ENCODE measurements at places on chromosomes 16 and 17.

- DNase-seq, result no peak
These were observed 46.9 kb downstream of the ACSM1 start for GRCh38 chr16:20650400-20651166.

DNA sequence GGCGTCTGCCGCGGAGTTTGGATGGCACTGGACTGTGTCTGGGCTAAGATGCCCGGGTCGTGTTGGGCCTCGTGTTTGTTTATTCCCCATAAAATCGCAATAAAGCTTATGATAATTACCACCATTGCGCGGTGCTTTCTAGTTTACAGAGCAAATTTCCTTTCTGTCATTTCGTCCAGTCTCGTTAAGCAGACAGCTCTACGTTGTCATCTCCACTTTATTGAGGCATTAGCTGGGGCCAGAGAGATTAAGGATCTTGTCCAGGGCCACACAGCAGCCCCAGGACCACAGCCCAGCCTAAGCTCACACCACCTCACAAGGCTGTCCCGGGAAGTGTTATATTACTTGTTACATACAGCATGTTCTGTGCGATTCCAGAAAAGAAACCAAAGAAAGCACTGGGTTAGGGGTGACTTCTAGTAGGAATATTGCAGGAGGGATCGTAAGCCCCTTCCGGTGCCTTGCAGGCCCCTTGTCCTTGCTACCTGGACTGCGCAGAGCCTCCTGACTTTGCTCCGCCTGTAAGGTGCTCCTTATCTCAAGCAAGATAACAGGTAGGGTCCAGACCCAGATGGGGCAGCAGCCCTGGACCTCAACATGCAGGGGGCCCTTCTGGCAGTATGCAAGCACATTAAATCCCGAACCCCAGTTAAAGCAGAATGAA is 6.3 kb downstream of the NOS2 start:
- no peak for DNase-seq

DNA sequence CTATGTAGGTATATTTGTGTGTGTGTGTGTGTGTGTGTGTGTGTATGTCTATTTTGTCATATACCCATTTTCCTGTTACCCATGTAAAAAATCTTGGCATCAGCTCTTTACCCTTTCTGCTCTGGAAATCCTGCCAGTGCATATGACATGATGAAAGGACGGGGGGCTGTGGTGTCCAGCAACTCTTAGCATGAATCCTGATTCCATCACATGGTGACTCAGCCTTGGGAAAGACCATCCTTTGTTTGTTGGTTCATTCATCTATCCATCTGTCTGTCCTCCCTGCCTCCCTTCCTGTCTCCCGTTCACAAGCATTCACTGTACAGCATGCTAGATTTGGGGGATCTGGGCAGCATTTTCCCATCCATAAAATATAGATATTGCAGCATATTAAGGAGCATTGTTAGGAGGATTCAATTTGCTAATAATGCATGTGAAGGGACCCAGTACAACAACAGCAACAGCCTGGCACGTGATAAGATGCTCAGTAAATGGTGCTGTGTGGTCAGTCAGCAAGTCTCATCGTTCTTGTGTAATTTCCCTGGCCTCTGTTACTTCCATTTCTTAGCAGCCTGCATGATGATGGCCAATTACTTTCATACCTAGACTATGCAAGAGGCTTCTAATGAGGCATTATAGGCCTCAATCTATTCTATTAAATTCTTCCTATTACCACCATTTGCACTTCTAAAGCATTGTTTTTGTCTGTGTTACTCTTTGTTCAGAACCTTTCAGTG is 191.0 kb downstream of the PRKCA start:
- no peak for DNase-seq

DNA sequence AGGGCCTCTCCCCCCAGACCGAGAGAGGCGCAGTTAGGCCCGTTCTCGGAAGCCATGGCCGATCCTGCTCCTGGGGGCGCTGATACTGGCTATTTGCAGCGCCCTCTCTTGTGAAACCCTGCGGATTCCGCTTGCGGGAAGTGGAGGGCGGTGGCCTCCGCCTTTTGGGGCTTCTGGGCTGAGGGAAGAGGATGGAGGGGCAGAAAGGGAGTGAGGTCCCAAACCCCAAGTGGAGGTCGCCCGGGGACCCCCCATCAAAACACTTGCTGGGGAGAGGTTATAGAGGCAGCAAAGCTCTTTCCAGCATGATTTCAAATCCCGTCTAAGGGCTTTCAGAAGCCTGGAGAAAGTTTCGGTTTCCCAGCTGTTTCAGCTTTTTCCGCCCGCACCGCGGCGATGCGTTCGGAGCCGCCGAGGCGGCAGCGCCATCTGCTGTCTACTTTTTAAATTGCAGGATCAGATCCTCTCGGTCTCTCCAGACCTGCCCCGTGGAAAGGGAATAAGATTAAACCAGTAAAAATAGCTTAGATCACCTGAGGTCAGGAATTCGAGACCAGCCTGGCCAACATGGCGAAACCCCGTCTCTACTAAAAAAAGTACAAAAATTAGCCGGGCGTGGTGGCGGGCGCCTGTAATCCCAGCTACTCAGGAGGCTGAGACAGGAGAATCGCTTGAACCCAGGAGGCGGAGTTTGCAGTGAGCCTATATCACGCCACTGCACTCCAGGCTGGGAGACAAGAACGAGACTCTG is 15.8 kb downstream of the SNX20 start:
- DNase-seq, result peak; percentile 80

- no peak for DNase-seq
These were observed 104.7 kb downstream of the SMG6 start for GRCh38 chr17:2198927-2199326.

DNA sequence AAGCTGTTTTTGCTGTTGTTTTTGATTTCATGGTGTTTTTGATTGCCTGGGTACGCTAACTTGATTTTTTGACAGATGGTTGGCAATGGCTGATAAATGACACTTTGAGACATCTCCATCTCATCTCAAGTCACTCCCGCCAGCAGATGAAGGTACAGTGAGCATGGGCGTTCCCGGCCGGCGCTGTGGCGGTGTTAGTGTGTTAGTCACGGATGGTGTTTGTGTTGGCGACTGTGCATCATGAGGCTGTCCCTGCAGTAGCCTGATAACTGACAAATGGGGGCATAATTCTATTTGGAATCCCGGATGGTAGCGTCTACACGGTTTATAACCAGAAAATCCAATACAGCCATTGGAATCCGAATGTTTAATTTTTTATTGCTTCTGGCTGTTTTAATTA is 81.6 kb upstream of the ZNF750 start:
- peak; percentile 15 for DNase-seq

- no peak for DNase-seq
These were observed 587 bp downstream of the SNX20 start for GRCh38 chr16:50680556-50680893.

DNA sequence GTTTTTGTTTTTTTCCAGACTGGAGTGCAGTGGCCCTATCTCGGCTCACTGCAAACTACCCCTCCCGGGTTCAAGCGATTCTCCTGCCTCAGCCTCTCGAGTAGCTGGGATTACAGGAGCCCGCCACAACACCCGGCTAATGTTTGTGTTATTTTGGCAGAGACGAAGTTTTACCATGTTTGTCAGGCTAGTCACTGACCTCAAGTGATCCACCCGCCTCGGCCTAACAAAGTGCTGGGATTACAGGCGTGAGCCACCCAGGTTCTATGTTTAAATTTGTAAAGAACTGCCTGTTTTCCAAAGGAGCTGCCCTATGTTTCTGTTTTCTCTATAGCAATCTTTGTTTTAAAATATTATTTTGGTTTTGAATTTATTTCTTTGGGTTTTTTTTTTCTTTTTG is 13.8 kb upstream of the C16orf87 start:
- no peak for DNase-seq

- no peak for DNase-seq
These were observed 13.2 kb downstream of the TOM1L2 start for GRCh38 chr17:17958982-17959381.

- DNase-seq, result no peak
These were observed 6.1 kb downstream of the KRT23 start for GRCh38 chr17:40931311-40931710.

DNA sequence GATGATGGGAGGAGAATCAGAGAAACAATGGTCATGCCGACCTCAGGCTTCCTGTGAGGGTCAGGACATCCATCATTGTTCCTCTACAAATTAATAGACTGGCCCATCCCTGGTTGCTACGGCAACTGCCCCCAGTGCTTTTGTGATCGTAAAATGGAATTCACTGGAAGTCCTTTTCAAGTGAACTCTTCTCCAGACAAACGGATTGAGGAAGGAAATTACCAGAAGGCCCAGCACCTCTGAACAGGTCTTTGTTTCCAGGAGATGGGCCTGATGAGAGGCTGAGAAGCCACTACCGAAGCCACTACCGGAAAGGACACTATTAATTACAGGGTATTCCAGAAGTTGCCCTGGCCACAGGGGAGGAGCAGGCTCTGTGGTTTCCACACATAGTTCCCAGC is 126.0 kb downstream of the MGAT5B start:
- DNase-seq, result no peak

- peak; percentile 73 for DNase-seq
These were observed 18.7 kb upstream of the RFFL start for GRCh38 chr17:35082073-35082657.

GRCh38 chr16:56447286-56447685 is 3.8 kb downstream of the NUDT21 start:
- DNase-seq, result no peak

- DNase-seq, result no peak
These were observed 25.8 kb downstream of the YPEL2 start for GRCh38 chr17:59357219-59357697.

- DNase-seq, result no peak
These were observed at the start of gene FMNL1 for GRCh38 chr17:45221081-45222013. FMNL1 (plus strand) TSS chr17:45221885; CDS start chr17:45222125, 240 bp downstream.

GRCh38 chr17:40224718-40225550 is 5.8 kb downstream of the WIPF2 start:
- no peak for DNase-seq

DNA sequence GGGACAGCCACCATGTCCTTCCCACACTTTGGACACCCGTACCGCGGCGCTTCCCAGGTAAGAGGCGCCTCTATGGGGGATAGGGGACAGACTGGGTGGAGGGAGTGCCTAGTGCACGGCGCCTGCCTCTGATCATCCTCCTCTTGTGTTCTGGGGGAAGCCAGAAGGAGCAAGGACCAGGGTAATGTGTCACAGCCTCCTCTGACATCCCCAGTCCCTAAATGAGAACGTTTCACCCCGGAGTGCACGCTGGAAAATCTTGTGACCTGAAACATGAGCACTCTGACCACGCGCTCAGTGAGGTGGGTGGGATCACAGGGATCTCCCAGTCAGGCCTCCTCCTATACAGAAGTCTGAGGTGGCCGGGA is 1.1 kb downstream of the IRX6 start:
- no peak for DNase-seq

DNA sequence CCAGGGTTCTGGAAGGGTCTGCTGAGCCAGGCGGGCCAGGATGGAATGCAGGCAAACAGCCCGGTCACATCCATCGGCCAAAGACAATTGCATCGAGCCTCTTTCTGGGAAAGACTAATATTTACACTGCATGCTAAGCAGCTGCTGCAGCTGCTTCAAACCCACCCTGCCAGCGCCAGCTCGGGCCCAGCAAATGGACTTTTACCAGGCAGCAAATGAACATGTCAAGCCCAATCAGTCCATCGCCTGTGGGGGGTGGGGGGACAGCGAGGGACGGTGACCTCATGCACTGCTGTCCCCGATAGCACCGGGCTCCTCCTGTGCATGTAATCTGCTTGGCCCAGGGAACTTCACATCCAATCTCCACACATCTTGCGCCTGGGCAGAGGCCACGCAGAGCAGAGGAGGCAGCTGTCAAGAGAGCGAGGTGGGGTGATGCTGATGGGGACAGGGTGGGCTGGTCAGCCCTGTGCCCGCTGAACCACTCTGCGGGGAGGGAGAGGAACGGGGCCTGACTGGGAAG is 39.4 kb upstream of the CDH5 start:
- peak; percentile 7 for DNase-seq

GRCh38 chr17:83009414-83010205 is 69.8 kb upstream of the METRNL start:
- no peak for DNase-seq

GRCh38 chr16:50679676-50680555 is 1.2 kb downstream of the SNX20 start:
- DNase-seq, result no peak

DNA sequence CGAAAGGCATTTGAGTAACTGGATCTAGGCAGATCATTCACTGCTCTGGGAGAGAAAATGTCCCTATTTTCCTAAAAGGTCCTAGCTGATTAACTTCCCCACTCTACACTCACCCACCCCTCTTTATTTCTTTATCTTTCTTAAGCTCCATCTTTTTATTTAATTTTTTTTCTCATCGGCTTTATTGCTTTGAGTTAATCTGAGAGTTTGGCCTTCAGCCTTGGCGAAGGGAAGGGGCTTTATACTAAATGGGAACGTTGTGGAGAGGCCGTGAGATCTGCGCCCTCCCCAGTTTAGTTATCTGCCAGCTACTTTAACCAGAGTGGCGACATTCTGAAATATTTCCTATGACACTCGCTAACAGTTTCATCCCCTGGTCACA is 882 bp upstream of the TOX3 start:
- DNase-seq, result no peak

- DNase-seq, result no peak
These were observed 23.9 kb upstream of the LRRC75A start for GRCh38 chr17:16515933-16516332.

- no peak for DNase-seq
These were observed 10.9 kb upstream of the SPNS3 start for GRCh38 chr17:4422864-4423263.

- no peak for DNase-seq
These were observed 52.1 kb downstream of the KLHDC4 start for GRCh38 chr16:87713451-87714229.

GRCh38 chr17:63278728-63279442 is 167.2 kb downstream of the CYB561 start:
- DNase-seq, result no peak

DNA sequence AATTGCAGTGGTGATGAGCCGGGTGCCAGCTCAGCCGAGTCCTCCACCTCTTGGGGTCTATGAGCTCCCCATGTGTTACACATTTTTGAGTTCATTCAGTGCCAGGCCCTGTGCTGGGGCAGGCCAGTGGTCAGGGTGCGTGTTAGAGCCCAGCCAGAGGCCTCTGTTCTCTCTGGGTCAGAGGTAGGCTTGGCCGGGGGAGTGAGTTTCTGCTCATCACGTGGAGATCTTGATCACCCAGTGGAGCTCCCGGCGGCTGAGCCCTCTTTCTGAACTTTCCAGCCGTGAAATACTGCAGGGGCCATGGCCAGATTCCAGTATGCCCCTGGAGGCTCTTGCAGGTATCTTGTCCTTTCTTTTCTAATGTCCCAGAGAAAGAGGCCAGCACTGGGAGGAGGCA is 93.0 kb downstream of the RAP1GAP2 start:
- DNase-seq, result no peak
